ENCODE measurements at places on chromosomes 6 and 20.
A peak's percentile ranks its signal among the peaks of the same experiment; 100 is the strongest.

GRCh38 chr20:35237486-35237885 lies 11.0 kb downstream of the MMP24 start:
- DNase-seq, result no peak

GRCh38 chr6:71033890-71034289 lies 77.0 kb upstream of the B3GAT2 start:
- DNase-seq, result no peak

- no peak for DNase-seq
Observed at GRCh38 chr6:96907498-96907897, 9.8 kb upstream of the NDUFAF4 start.

DNA sequence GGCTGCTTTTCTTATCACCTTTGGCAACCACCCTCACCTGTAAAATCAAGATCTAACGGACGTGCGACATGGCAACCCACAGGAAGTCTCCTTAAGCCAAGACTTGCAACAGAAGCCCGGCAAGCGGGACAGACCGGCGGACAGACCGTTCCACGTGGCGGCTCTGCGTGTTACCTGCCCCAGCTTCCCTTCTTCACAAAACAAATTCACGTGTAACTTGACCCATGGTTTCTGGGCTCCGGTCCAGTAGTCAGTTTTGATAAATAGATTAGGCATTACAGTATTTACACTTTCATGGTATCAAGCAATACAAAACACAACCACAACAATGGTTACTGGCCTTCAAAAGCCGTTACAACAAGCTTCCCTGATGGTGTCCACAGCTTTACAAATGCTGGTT lies 133.8 kb downstream of the PRND start:
- no peak for DNase-seq

DNA sequence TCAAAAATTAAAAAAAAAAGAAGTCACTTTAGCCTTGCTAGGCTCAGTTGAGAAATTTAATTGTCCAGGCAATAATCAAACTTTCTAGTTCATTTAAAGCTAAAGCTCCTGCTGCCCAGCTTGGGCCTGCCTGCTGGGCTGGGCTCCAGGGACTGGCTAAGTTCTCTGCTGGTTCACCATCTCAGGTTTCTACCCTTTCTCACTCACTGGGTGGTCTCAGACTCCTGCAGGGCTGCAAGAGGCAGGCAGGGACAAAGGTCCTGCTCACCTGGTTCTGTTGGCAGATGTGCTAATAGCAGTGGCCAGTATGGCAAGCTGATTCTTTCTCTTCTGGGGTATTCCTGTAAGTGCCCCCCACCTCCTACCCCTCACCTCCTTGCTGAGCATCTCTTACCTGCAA lies 21.2 kb upstream of the RTF2 start:
- DNase-seq, result no peak

DNA sequence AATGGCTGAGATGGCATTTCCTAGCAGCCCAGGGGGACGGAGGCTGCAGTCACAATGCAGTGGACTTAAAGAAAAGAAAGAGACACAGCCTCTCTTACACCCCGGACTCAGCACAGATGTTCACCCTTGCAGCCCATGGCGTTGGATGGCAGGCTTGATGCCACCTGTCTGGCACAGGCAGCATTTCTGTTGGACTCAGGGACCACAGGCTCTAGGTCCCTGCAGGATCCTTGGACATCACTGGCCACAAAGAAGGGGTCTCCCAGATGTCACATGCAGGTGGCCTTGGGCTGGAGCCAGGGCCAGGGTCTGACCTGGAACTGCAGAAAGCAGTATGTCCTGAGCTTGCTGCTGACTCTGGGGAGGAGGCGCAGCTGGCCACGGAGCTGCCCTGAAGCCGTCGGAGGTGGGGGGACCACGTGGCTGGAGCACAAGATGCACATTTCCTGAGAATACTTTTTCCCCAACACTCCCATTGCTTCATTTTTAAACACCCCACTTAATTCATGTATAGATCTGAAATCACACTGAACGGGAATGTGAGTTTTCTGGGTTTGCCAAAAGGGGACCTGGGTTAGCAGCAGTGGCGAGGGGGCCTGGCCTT lies 102.3 kb upstream of the SULF2 start:
- DNase-seq, result no peak

GRCh38 chr6:135202836-135203235 lies 21.7 kb downstream of the MYB start:
- no peak for DNase-seq

GRCh38 chr6:2823104-2823850 lies 18.4 kb downstream of the SERPINB1 start:
- DNase-seq, result no peak

DNA sequence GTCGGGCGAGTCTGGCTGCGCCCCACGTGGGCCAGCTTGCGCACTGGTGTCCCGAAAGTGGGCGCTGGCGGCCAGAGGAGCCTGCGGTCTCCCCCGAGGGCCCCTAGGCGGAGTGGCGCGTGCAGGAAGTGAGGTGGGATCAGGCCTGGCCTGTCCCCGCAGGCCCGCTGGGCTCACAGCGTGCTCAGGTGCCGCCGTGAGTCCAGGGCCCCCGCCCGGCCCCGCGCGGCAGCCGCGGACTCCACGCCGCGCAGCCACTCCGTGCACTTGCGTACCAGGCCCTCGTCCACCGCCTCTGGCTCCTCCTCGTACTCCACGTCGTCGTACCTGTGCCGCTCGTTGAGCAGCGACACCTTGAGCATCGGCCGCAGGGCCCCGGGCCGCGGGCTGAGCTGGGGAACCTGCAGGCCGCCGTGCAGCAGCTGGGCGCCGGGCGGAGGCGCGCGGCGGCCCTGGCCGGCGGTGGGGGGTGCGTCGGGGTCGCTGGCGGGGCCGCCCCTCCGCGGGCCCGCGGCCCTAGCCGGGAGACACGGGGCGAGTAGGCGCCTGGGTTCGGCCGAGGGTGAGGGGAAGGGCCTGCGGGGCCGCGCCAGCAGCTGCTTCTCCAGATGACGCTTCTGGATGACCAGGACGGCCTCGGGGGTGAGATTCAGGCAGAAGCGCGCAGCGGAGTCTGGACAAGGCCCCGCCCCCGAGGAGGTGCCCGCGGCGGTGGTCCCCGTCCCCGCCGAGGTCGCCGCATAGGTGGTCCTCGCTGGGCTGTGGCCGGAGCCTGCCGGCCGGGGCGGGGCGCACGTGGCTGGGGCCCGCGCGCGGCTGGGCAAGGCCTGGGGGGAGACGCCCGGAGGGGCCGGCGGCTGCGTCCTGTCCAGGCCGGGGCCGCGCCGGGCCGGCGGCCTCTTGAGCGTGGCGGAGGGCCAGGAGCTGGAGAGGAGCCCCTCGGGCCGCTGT lies 835 bp downstream of the PRR18 start:
- DNase-seq, result no peak

DNA sequence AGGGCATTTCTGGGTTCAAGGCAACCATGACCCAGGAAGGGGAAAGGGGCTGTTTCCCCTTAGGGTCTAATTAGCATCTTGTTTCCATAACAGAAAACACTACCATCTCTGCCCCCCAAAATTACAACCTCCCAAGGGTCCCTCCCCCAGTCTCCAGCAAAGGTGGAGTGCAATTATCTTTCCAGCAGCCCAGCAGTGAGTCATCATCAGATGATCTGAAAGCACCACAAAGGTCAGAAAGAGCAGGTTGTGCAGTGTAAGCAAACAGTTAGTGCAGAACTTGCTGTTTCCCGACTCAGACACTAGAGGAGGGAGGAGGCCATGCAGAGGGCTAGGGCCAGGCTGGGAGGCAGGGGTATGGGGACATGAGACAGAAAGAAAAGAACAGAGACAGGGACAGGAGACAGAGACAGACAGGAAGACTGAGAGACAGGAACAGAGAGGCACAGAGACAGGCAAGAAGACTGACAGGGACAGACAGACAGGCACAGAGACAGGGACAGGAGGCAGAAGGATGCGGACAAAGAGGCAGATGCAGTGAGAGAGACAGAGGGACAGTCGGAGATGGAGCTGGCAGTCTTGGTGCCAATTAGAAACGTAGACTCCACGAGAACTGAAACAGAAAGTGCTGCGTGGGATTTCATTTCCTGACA lies 62.5 kb downstream of the PYGB start:
- DNase-seq, result peak; percentile 47

- no peak for DNase-seq
Observed at GRCh38 chr6:3534599-3534998, 77.7 kb upstream of the SLC22A23 start.

DNA sequence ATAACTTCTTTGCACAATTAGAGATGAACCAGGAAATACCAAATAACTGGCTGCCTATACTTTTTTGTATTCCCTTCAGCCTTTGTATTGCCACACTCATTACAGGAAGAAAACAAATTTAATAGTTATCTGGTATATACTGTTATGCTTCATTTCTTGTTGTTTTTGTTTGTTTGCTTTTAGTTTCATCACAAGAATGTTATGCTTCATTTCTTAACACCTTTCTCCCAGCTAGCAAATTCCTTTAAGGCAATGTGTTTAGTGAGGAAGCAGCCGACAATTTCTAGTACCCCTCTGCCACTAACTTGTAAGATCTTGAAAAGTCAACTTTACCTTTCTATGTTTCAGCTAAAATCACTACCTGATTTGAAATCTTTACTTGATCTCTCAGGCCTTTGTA lies 1.4 kb downstream of the NCOA6 start:
- DNase-seq, result no peak

DNA sequence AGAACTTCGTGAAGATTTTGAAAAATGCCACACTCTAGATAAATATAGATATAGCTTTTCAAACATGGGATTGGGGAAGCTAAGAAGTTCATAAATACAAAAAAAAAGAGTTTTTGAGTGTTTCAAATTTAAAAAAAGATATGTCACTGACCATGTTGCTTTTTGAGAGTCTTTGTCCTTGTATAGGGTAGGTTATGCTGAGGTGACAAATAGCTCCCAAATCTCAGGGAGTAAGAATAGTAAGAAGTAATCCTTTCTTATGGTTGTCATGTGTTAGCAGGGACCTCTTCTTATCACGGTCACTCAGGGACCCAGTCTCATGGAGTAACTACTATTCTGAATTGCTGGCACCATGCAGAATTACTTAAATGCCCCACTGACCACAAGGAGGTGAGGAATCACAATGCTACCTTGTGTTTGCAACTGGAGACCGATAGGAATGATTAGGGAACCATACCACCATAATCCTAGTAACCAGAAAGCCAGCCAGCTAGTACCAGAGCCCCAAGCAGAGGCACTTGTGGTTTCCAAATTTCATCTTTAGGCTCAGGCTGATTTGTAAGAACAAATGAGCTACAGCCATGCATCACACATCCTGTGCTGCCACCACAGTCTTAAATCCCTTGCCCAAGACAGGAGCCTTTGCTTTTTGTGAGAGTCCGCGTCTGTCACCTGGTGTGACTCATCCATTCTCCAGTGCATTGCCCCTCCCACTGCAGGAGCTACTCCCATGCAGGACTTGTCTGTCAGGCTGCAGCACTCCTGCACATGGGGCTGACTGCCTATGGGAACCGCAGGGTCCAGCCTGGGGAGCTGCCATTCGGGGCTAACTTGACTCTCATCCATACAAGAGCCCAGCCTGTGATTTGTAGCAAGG lies 42.4 kb upstream of the ADGRF4 start:
- DNase-seq, result no peak

GRCh38 chr6:65259059-65259458 lies 448.0 kb downstream of the EYS start:
- no peak for DNase-seq

DNA sequence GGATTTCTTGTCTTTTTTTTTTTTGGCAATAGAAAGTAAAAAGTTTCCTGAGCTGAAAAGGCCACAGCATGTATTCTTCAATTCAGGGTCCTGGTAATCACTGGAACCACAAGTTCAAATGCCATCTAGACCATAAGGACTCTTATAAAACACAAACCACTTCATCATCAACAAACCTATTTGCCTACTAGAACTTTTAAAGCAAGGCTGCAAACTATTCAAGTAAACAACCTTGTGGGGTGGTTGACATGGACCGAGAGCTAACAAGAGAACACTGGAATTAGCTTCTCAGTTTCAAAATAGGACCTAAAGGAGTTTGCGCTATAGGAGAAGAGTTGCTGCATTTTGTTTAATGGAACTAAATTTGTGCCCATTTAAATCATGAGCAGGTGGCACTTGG lies 215.9 kb downstream of the ATXN1 start:
- DNase-seq, result no peak

DNA sequence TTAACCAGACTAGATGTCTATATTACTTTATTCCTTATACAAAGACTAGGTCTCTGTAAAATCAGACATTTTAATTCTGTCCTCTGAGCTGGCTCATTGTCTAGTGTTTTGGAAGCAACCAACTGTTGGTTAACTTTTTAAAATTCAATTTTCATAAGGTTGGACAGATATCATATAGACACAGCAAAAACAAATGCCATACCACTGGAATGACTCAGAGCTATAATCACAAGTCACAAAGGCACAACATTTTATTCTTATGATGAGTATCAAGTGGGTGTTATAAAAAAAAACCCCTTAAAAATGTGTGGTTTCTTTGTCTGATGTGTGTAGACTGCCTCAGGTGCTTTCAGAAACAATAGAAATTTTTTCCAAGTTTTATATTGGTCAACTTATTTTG lies 296.2 kb upstream of the MARCKS start:
- DNase-seq, result no peak

DNA sequence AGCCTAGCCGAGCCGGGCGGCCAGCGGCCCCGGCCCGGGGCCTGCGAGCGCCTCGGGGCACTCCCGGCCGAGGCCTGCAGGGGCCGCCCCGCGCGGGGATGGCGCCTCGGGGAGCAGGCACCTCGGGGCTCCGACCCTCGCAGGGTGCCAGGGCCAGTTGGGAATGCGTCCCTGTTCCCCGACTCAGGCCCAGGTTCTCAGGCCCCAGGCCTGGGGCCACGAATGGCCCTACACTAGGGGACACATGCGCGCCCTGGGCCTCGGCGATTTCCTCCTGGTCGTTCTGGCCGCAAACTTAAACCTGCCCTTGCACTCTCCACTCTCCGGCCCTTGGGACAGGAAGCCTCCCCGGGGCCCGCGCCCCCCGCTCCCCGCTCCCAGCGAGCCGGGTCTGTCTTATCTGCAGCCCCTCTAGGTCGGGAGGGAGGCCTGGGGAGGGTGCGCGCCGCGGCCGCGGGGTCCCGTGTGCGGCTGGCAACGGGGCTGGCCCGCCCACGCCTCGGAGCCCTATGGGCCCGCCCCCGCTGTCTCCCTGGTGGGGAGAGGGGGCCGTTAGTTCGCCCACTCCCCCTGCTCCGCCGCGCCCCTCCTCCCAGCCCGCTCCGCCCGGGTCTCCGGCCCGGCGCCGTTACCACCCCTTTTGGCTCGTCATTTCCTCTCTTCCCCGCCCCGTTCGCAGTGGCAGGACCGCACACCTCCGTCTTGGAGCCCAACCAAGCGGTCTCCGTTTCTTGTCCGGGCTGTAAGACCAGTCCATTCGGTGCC lies 611 bp downstream of the NFYA start:
- no peak for DNase-seq

DNA sequence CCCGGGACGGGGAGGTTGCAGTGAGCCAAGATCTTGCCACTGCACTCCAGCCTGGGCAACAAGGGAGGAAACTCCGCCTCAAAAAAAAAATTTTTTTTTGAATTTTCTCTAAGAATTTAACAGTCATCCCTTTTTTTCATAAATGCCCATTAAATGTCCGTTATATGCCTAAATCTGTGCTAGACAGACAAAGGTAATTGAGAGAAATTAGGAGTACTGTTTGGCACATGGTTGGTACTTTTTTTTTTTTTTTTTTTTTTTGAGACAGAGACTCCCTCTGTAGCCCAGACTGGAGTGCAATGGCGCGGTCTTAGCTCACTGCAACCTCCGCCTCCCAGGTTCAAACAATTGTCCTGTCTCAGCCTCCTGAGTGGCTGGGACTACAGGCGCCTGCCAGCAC lies 1.7 kb downstream of the PCMT1 start:
- no peak for DNase-seq
